ENCODE measurements at places on chromosomes 13 and 19. TPM values are rescaled to one million over a fixed set of nuclear protein-coding genes. Genes with fewer than 3 reads are reported as not detected.

Gene DACT3
- total RNA-seq, result 0.15 TPM

Gene SIPA1L3
- total RNA-seq, result 48.2 TPM

Gene CYP2A6
- total RNA-seq, result not detected

Gene CYP2A7
- total RNA-seq, result not detected

Gene EDNRB
- total RNA-seq, result 5.9 TPM

Gene SERPINE3
- 0.86 TPM for total RNA-seq

Gene OR7A5
- not detected for total RNA-seq

Gene TMEM221
- total RNA-seq, result 3.5 TPM

Gene B3GNT8
- total RNA-seq, result 4.7 TPM

Gene DLL3
- total RNA-seq, result 4.3 TPM

Gene SBK3
- total RNA-seq, result 1.5 TPM

Gene ZNF681
- 10.6 TPM for total RNA-seq

Gene B9D2
- 2.7 TPM for total RNA-seq

Gene HRC
- total RNA-seq, result 0.79 TPM

Gene MEIS3
- total RNA-seq, result 70.7 TPM

GRCh38 chr19:35752746-35753350, 4.0 kb downstream of the HSPB6 start:
- no peak for DNase-seq

DNA sequence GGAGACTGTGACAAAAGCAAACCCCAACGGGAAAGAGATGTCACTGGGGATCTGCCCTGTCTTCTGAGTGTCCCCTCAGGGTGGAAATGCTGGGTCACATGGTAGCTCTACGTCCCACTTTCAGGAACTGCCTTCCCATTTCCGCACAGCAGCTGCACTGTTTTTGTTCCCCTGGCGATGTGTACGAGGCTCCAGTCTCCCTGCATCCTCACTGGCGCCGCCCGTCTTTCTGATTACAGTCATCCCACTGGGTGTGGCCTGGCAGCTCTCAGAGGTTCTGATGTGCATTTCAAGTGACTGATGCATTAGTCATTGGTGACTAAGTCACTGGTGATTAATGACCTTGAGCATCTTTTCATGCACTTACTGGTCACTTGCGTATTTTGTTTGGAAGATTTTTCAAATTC, 21.2 kb downstream of the PCID2 start:
- DNase-seq, result peak; percentile 41

GRCh38 chr13:48626077-48626449, 27.7 kb upstream of the CYSLTR2 start:
- no peak for DNase-seq

DNA sequence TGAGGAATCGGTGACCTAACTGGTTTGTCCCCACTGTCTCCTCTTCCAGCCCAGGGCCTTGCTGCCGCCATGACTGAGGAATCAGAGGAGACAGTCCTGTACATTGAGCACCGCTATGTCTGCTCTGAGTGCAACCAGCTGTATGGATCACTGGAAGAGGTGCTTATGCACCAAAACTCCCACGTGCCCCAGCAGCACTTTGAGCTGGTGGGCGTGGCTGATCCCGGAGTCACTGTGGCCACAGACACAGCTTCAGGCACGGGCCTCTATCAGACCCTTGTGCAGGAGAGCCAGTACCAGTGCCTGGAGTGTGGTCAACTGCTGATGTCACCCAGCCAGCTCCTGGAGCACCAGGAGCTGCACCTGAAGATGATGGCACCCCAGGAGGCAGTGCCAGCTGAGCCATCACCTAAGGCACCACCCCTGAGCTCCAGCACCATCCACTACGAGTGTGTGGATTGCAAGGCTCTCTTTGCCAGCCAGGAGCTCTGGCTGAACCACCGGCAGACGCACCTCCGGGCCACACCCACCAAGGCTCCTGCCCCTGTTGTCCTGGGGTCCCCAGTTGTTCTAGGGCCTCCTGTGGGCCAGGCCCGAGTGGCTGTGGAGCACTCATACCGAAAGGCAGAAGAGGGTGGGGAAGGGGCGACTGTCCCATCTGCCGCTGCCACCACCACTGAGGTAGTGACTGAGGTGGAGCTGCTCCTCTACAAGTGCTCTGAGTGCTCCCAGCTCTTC, 2.7 kb downstream of the ZNF574 start:
- DNase-seq, result no peak

DNA sequence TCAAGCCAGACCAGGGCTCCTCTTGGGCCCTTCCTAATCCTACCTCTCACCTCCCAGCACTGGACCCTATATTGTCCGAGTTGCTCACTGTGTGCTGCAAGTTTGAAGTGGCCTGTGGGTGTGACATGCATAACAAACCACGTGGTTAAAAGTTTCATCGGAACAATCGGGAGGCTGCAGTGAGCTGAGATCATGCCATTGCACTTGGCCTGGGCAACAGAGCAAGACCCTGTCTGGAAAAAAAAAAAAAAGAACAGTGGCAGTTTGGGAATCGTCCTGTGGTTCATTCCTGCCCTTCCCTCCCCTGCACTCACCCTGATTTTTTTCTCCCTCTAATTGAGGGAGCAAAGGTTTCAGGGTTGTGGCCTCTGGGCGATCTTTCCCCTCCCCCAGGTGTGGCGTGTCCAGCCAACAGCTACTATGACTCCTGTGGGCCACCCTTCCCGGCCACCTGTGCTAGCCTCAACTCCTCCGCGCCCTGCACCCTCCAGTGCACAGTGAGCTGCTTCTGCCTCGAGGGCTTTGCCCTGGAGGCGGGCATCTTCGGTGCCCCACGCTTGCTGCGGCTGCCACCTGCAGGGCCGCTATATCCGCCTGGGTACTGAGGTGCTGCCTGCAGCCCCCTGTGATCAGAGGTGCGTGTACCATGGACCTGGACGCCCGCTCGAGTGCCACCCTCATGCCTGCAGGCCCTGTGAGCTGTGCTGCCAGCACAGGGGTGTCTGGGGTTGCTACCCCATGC, 16.3 kb upstream of the FXYD3 start:
- DNase-seq, result no peak

- DNase-seq, result no peak
These were observed 793.4 kb downstream of the SLITRK1 start for GRCh38 chr13:83088858-83089257.

DNA sequence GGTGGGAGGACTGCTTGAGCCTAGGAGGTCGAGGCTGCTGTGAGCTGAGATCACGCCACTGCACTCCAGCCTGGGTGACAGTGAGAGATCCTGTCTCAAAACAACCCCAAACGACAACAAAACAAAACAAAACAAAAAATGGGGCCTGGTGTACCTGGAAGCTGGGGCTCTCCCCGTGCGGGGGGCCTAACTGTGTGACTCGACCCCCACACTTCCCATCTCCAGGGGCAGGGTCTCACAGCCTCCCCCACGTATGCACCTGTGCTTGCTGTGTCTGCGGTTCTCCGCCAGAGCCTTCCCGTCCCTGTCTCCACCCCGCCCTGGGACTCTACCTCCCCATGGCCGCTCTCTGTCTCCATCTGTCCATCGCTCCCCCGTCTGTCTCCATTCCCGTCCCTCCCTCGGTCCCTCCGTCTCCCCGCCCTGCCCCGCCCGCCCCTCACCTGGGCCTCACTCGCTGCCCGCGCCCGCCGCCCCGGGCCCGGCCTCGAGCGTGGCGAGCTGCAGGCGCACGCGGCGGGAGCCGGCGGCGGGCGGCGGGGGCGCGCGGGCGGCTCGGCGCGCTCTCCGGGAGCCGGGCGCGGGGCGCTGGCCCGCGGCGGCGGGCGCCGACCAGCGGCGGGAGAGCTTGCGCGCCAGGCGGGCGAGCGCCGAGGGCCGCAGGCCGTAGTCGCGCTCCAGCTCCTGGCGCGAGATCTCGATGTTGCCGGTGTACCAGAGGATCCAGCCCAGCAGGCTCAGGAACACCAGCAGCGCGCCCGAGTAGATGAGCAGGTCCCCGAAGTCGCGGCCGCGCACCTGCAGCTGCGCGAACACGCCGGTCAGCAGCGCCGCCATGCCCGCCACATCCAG, 587 bp downstream of the TMEM238 start:
- DNase-seq, result peak; percentile 85

DNA sequence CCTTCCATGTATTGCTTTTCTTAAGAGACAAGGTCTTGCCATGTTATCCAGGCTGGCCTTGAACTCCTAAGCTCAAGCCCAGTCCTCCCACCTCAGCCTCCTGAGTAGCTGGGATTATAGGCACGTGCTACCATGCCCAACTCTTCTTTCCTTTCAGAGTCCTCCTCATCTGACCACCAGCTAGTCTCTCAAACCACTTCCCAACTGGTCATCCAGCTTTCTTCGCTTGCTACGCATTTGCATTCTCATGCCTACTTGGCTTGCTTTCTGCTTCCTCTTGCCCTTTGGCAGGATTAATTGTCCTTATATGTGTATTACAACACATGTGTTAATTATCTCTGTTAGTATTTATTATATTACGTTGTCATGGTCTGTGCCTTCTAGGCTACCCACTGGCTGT, 6.3 kb downstream of the GPR18 start:
- DNase-seq, result no peak

- no peak for DNase-seq
These were observed 85.7 kb downstream of the SHISA2 start for GRCh38 chr13:25966086-25966485.

GRCh38 chr13:105231579-105231978, 1303.9 kb downstream of the EFNB2 start:
- DNase-seq, result no peak

GRCh38 chr13:27607125-27607524, 13.2 kb downstream of the LNX2 start:
- no peak for DNase-seq

GRCh38 chr13:93810264-93810663, 583.7 kb downstream of the GPC6 start:
- DNase-seq, result no peak

DNA sequence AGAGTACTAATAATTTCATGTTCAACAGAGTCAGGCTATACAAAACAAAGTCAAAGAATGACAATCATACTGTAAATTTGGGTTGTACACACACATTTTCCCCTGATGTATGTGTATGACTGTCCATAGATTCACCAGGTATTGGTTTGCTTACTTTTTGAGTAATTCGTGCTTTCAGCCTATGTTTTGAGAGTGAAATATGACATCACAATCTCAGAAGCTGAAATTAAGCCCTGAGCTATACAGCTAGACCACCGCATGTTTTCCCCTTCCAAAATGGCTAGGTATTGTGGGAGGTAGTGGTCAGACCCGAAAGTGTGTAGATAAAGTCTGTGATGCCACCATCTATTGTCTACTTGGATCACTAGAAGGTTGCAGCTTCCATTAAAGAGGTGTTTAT, 102.8 kb downstream of the KATNAL1 start:
- no peak for DNase-seq

- DNase-seq, result no peak
These were observed 25.4 kb downstream of the STOML3 start for GRCh38 chr13:38965281-38965680.

GRCh38 chr13:40652588-40652940, 13.9 kb downstream of the FOXO1 start:
- DNase-seq, result no peak

DNA sequence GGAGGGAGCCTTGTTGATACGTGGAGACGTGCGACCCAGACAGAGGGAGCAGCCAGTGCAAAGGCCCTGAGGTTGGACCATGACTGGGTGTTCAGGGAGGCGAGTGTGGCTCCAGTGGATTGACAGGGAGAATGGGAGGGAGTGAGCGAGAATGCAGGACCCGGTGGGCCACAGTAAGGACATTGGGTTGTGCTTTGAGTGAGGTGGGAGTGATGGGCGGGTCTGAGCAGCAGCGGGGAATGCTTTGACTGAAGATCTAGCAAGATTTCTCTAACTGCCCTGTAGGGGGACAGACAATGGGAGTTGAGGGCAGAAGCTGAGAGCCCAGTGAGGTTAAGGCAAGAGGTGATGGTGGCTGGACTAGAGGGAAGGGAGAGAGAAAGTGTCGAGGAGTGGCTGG, 7.7 kb upstream of the NANOS2 start:
- DNase-seq, result peak; percentile 83

GRCh38 chr13:30319130-30319529, 11.8 kb upstream of the KATNAL1 start:
- no peak for DNase-seq

DNA sequence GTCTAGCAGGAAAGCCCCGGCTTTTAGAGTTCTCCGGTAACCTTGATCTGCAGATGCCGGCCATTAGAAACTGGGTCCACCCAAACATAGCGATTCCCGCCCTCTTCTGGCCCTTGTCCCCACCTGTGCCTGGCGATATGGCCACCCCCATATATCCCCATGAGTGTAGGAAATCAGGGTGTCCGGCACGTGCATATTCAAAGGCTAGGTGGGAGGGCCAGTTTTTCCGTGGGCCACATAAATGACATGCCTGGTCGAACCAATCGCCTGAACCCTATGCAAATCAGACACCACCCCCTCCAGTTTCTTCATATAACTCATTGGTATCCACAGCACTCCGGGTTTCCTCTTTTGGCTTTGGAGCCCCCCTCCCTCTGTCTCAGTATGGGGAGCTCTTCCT, 37.4 kb downstream of the ERICH4 start:
- DNase-seq, result no peak

DNA sequence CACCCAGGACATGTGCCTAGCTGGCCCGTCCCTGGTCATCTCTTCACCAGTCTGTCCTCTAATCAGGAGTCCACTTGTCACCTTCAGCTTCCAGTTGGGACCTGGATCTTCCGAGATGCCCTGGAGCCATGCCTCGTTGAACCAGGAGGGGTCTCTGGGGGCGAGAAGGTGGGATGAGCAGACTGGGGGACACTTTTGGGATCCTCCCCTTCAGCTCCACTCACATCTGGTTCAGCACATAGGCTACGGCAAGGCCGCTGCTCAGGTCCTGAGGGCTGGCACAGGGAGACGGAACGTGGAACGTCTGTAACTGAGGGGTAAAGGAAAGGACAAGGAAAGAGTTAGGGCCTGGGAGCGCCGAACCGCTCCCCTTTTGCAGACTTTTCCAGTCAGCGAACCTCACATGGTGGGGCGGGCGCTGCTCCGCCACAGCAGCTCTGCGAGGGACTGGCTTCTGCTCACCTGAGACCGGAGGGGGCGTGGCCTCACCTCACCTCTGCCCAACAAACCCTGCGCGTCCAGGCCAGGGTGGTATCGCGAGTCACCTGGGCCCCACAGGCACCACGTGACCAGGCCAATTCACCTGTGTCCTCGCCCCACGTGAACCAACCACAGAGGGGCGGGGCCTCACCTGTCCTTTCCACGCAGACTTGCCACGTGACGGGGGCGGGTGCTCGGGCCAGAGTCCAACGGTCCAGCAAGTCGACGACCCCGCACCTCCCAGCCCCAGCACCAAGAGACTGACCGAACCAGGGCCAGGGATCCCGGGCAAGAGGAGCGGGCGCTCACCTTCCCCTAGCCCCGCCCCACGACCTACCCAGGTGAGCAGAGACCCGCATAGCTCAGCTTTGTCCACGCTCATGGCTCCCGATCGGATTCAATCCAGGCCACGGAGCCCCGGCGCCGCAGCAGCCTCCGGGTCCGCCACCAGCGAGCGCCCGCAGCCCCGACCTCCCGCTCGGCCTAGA, at the start of gene HOOK2:
HOOK2 (minus strand) TSS at position 965 of the 968 bp plus-strand sequence; CDS start at position 862, 103 bp downstream.
- peak; percentile 97 for DNase-seq

GRCh38 chr13:52842441-52842840, 6.0 kb downstream of the PCDH8 start:
- DNase-seq, result no peak

- no peak for DNase-seq
These were observed 53.8 kb downstream of the CELF5 start for GRCh38 chr19:3278294-3278693.

Measured in endodermal cell (in vitro differentiated cells).